Activated T-cell treated with anti-CD3 and anti-CD28 coated beads for 48 hours (primary cell): ENCODE measurements at places on chromosomes 11 and 22.

- DNase-seq, result no peak
Measured at GRCh38 chr22:44369916-44370801, 57.4 kb upstream of the SHISAL1 start.

DNA sequence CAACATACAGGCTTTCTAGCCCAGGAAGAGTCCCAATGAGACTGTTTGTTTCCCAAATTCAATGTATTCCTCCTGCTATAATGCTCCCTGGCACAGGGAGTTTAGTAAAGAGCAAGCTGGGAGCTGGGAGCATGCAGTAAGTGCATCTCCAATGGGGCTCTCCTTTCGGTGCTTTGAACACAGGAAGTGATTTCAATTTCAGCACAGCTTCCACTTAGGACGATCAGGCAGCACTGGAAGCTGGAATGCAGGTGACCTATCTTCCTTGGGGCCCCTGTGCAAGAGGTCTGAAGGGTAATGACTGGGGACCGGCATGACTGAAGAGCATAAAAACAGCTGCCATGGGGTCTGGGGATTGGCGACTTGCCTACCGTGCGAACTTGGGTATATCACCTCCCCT lies 76.0 kb downstream of the LARGE1 start:
- no peak for DNase-seq

- DNase-seq, result no peak
Measured at GRCh38 chr11:13160346-13160745, 117.2 kb upstream of the BMAL1 start.

- no peak for DNase-seq
Measured at GRCh38 chr11:102237096-102237735, 80.1 kb upstream of the BIRC3 start.

GRCh38 chr22:41411021-41411851 lies 29.5 kb downstream of the TEF start:
- DNase-seq, result no peak

DNA sequence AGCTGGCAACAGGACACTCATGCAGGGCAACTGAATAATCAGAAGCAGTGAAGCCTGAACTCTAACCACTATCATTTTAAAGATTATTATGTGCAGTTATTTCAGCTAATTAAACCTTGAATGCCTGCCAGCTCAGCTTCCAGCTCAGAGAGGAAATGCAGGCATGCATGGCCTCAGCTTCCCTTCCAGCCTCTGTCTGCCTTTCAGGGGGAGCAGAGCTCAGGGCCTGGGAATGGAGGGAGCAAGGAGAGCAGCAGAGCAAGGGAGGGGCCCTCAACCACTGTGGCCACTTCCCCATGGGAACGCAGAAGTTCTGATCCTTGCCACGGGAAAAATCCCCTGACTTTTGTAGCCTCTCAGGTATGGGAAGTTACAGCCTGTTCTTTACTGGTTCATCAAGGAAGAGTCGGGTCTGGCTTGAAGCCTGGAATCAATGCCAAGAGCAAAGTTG lies 32.5 kb upstream of the APLNR start:
- DNase-seq, result no peak

GRCh38 chr11:10261821-10262220 lies 32.2 kb downstream of the SBF2 start:
- DNase-seq, result no peak

GRCh38 chr11:10303558-10304363 lies 1.1 kb upstream of the ADM start:
- DNase-seq, result no peak

GRCh38 chr11:78420796-78421209 lies 3.2 kb upstream of the GAB2 start:
- DNase-seq, result peak; percentile 47

DNA sequence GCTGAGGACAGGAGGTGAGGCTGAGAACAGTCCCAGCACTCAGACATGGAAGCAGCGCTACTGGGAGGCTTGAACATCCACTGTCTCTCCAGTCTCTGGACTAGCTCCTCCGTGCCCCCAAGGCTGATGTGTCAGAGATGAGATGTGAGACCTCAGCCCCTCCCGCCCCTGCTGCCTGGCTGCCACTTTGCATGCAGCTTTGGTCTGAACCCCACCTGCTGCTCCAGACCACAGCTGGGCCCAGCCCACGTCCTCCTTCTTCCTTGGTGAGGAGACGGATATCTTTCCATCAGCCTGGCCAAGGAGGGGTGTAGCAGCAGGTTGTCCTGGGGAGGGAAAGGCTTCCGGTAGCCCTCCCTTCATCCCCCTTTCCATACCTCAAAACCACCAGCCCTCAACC lies 148.0 kb upstream of the B3GAT1 start:
- DNase-seq, result no peak

GRCh38 chr22:30754971-30755758 lies 60.5 kb downstream of the OSBP2 start:
- peak; percentile 44 for DNase-seq
